SK-N-MC (cell line): ENCODE measurements at places on chromosomes 16 and 17.

GRCh38 chr16:17194190-17194780 lies 276.5 kb downstream of the XYLT1 start:
- DNase-seq: no peak

DNA sequence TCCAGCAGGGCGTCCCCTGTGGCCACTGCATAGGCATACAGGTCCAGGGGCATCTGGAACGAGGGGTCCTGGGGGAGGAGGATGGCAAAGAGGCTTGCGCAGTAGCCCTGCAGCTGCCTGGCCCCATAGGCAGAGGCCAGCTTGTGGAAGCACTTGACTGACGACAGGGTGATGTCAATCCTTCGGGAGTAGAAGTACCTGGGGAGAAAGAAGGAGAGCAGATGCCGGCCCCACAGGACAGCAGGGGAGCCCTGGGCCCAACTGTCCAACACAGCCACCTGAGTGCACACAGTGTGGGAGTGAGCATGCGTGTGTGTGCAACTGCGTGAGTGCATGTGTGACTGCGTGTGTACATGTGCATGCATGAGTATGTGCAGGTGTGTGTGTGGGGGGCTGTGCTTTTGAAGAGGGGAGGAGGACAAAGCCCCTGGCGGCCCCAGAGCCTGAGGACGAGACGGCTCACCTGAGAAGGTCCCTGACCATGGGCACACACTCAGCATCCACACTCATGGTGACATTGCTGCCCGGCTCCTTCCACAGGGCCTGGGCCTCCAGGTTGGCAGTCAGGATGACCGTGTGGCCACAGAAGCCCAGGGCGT lies 7.1 kb downstream of the LGALS3BP start:
- no peak for DNase-seq

- DNase-seq: no peak
Measured at GRCh38 chr16:66927918-66928649, 2.7 kb upstream of the RRAD start.

DNA sequence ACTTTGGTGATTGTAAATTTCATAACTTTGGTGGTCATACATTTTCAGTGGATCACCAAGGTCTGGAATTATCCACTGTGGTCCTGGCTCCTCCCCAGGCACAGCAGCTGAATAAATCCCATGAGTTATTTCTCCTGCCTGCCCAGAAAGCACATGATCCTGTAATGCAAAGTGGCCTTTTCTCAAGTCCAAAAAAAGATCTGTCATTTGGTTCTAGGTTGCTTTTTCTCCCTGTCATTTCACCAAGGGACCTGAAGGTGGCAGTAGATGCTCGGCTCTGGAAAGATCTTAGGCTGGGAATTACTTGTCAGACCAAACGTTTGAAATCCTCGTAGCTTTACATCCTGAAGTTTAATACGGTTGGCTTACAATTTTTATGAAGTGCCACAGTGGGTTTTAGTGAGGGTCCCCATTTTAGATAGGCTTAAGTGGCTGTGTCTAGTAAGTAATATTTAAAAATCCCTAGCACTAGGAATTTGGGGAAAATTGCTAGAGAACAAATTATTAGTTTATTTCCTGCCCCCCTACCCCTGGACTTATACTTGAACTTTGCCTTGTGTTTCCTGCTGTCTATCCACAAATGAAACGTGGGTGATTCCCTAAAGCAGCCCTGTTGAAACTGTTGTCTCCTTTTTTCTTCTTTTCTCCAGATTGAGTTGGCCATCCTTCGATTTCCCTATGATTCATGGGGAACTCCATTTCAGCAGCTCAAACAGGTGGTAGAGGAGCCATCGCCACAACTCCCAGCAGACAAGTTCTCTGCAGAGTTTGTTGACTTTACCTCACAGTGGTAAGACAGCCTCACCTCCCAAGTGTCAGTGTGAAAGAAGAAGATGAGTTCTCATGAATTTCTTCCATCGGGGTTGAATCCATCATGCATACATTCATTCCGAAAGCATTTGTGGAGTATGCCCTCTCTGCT lies 111.7 kb downstream of the MAP2K6 start:
- DNase-seq: peak; percentile 37

DNA sequence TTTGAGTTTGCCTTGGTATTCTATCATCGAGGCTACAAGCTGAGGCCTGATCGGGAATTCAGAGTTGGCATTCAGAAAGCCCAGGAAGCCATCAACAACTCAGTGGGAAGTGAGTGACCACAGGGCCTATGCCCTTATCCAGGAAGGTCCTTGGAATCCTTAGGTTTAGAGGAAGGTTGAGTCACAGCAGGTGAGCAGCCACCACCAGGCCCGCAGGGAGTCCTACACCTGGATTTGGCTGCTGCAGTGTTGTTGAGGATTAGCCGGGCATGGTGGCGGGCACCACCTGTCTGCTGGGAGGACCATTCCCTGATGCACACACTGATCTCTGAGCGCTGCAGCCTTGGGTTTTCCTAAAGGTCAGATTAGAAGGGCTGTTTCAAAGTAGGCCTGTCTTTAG lies 5.2 kb downstream of the ODAD4 start:
- no peak for DNase-seq

- DNase-seq: no peak
Measured at GRCh38 chr16:11665071-11665491, 3.2 kb upstream of the SNN start.

GRCh38 chr17:69801368-69801767 lies 273.7 kb upstream of the KCNJ16 start:
- DNase-seq: no peak

- no peak for DNase-seq
Measured at GRCh38 chr17:81727324-81728031, 15.4 kb downstream of the SLC25A10 start.

DNA sequence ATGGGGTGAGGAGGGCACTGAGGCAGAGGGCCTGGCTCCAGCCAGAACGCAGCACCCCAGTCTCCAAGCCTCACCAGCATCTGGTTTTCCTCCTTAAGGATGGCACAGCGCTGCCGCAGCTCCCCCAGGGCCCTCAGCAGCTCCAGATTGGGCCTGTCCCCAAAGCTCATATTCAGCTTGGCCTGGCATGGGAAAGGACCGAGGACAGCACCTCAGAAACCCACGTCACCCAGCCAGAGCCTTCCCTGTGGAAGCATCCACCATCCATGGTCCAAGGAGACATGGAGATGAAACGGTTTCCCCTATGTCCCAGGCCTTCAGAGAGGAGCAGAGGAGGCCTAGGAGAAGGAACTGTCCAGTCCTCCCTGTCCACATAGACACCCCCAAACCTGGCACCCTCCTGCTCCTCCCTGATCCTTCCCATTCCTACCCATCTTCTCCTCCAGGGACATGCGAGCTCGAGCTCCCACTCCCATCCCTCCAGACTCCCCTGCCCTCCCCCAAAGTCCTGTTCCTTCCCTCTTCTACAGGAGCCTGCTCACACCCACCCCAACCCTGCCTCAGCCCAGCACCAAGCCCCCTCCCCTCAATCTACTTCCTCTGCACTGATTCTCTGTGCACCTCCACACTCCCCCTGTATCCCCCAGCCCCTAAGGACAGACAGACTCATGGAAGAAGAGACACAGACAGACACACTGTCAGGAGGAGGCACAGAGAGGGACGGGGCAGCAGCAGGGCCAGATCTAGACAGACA lies 1.8 kb downstream of the TSPOAP1 start:
- no peak for DNase-seq

GRCh38 chr16:75311383-75311938 lies 60.0 kb upstream of the BCAR1 start:
- DNase-seq: no peak

GRCh38 chr16:88940862-88941817 lies 35.9 kb downstream of the CBFA2T3 start:
- no peak for DNase-seq
